ENCODE measurements at places on chromosomes 11 and 22. TPM values are rescaled to one million over a fixed set of nuclear protein-coding genes. Genes with fewer than 3 reads are reported as not detected.
A peak's percentile ranks its signal among the peaks of the same experiment; 100 is the strongest.

- no peaks in the 10 kb centered on the region for H3K4me1 ChIP-seq
- DNase-seq, result no peak
- H3K36me3 ChIP-seq, result peaks cover 6% of the 10 kb centered on the region
- H3K27ac ChIP-seq, result no peak overlapping the region
These were observed 10.0 kb upstream of the AMBRA1 start for GRCh38 chr11:46603704-46604308.

GRCh38 chr11:45423475-45424120, 137.5 kb upstream of the SYT13 start:
- DNase-seq, result no peak
- H3K4me3 ChIP-seq, result no peak overlapping the region
- H3K36me3 ChIP-seq, result no peaks in the 10 kb centered on the region

GRCh38 chr11:122910775-122911174, 28.2 kb downstream of the JHY start:
- H3K4me3 ChIP-seq, result no peak overlapping the region
- DNase-seq, result peak; percentile 22
- no peaks in the 10 kb centered on the region for H3K4me1 ChIP-seq
- H3K27ac ChIP-seq, result no peak overlapping the region

CDK2AP2 gene
- polyA plus RNA-seq, result 19.8 TPM

GRCh38 chr22:50605002-50605612, 4.5 kb downstream of the MAPK8IP2 start:
- DNase-seq, result no peak
- H3K4me1 ChIP-seq, result no peaks in the 10 kb centered on the region
- peaks cover 73% of the 10 kb centered on the region for H3K27me3 ChIP-seq
- no peak overlapping the region for H3K4me3 ChIP-seq

DNA sequence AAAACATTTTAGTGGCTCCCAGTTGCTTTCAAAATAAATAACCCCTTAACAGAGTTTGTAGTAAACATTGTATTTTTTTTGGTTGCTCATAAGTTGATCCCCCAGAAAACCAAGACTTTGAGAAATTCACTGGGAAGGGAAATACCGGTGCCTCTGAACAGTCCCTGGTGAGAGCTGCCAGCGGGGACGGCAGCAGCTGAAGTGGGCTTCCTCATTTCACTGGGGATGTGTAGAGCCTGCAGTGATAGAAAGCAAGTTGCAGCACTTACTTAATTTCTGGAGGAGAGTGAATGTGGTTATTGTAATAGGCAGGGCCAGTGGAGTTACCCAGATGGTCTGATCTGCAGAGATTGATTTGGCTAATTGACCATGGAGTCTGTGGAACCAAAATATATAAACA, 18.6 kb upstream of the MCHR1 start:
- no peak overlapping the region for H3K4me3 ChIP-seq
- no peak for DNase-seq
- H3K4me1 ChIP-seq, result peaks cover 9% of the 10 kb centered on the region

DNA sequence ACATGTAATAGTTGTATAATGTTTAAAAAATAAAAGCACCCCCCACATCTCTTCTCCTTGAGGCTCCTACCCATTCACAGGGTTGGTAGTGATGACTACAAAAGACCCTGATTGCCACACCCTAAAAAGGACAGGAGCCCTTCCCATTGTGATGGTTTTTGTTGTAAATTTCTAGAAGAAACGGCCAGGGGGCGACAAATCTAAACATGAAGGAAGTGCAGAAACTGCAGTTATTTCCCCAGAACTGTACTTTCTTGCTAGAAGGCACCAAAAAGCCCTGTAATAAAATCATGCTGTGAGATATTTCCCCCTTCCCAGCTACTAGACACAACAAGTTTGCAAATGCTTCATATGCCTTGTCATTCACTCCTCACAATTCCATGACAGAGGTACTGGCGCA, 10.8 kb downstream of the PRR5L start:
- no peaks in the 10 kb centered on the region for H3K27me3 ChIP-seq
- no peak for DNase-seq

- no peak for DNase-seq
- no peak overlapping the region for H3K27ac ChIP-seq
- no peaks in the 10 kb centered on the region for H3K4me1 ChIP-seq
- H3K27me3 ChIP-seq, result no peaks in the 10 kb centered on the region
- H3K36me3 ChIP-seq, result no peaks in the 10 kb centered on the region
These were observed 548.5 kb downstream of the SOX6 start for GRCh38 chr11:15807827-15808226.
